Cerebellum (tissue), 4 donors: ENCODE measurements at places on chromosomes 11 and 22.

- peak; percentile 13 for DNase-seq
These were observed 519.6 kb downstream of the SOX6 start for GRCh38 chr11:15836795-15837194.

- DNase-seq: no peak
These were observed 71.9 kb upstream of the SEZ6L start for GRCh38 chr22:26097411-26097810.

DNA sequence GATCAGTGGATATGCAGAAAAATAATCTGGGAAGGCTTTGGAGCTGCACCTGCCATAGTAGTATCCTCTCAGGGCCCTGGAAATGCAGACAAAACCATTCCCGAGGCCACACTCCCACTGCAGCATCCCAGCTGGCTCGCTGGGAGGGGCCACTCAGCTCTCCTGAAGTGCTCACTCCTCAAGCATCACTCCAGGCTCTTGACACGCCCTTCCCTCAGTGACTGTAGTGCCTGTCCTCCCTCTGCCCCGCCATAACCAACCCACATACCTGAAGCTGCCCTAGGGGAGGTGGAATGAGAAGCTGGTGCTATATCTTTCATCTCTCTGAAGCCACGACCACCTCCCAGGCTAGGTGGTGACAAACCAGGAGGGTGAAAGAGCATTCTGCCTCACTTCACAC, 4.8 kb downstream of the DSCAML1 start:
- DNase-seq: no peak

DNA sequence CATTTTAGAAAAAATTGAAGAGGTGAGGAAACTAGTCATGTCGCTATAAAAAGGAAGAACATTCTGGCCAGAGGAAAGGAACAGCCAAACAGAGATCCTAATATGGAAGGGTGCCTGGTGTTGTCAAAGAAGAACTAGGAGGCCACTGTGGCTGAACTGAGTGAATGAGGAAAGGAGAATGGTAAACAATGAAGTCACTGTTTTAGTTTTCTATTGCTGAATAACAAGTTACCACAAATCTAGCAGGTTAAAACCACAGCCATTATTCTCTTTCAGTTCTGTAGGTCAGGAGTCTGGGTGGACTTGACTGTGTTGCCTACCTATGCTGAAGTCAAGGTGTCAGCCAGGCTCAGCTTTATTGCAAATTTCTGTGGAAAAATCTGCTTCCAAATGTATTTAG, 549.3 kb upstream of the CCDC90B start:
- DNase-seq: no peak

DNA sequence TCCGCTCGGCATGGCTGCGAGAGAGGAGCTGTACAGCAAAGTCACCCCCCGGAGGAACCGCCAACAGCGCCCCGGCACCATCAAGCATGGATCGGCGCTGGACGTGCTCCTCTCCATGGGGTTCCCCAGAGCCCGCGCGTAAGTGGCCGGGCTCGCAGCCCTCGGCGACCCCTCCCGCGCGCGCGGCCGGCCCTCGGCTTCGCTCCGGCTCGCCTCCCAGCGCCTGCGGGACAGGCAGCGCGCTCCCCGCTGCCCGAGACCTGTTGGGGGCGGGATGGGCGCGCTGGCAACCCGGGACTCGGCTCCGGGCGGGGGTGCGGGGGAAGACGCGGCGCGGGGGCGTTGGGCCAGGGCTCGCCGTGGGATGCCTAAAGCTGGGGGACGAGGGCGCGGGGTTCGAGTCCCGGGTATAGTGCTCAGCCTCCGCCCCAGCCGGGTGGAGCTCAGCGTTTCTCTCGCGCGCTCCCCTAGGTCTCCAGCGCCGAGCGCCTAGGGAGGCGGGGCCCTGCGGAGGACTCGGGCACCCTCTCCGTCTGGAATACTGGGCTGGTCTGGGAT, 630 bp downstream of the UBASH3B start:
- DNase-seq: peak; percentile 58

DNA sequence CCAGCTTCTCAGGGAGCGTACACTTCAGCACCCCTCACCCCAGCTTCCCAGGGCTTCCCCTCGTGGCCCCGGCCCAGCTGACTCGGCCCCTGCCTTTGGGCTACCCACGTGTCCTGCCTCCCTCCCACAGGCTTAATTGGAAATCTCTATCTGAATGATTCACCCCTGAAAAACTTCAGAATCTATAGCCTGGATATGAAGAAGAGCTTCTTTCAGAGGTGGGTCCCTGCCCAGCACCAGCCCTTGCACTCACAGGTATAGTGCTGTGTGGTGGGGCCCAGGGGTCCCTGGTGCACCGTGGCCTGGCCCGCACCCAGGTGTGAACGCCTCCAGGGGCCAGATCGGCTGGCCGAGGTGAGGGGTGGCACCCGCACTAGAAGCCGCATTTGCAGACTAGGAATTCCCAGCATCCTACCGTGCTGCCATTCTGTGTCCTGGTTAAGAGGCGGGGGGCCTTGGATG, 38.4 kb downstream of the B3GAT1 start:
- DNase-seq: no peak

DNA sequence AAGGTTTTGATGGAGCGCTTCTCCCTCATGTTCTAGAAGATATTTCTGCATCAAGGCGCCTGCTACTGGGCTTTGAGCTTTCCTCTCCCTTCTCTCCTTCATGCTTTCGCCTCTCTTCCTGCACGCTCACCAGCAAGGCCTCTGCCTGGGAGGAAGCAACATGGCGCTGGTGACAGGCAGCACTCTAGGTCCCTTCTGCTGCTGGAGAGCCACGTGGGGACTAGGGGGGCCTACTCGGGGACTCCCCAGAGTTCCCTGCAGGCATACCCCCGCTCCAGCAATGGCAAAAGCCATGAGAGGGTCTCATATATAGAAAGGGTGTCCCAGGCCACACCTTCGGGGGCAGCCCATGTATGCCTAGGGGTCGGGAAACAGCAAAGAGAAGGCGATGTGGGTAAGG, 49.7 kb downstream of the GRIK4 start:
- DNase-seq: no peak

- no peak for DNase-seq
These were observed 60.4 kb downstream of the FEZ1 start for GRCh38 chr11:125435461-125436238.
